T-cell (primary cell): ENCODE measurements at places on chromosomes 7 and 10. TPM values are rescaled to one million over a fixed set of nuclear protein-coding genes. Genes with fewer than 3 reads are reported as not detected.
A peak's percentile ranks its signal among the peaks of the same experiment; 100 is the strongest.

DNA sequence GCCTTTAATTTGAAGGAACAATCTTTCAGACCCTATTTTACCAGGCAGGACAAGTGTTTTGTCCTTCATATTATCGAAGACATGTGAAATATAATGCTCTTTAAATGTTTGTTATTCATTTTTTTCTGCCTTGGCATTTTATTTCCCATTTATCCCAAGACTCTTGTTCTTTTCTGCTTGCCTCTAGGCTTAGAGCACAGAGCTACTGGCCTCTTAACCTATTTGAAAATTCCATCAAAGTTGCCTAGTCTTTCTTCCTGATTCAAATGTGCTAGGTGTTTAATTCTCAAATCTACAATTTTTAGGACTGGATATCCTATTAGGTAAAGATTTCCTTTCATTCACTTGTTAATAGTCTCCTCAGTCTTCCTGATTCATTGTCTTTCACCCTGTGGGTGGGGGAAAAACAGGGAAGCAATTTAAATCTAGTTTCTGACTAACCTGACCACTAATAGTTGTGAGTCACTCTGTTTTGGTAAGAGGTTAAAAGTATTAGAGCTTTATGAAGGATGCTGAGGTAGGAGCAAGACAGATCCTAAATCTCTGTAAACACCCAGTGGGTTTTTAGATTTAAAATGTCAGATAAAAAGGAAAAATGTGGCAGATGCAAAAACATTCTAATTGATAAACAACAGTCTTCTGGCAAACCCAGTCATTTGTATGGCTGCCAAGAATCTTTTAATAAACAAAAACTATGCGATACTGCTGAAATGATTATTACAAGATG is 1.5 kb downstream of the LIPK start:
- H3K4me1 ChIP-seq = no peaks in the 10 kb centered on the region
- H3K27me3 ChIP-seq = no peaks in the 10 kb centered on the region

- no peak overlapping the region for H3K27ac ChIP-seq
- H3K36me3 ChIP-seq = no peaks in the 10 kb centered on the region
- peaks cover 5% of the 10 kb centered on the region for H3K27me3 ChIP-seq
- DNase-seq = no peak
- no peak overlapping the region for H3K4me3 ChIP-seq
- H3K4me1 ChIP-seq = peaks cover 13% of the 10 kb centered on the region
These were observed 144.2 kb downstream of the SPAG6 start for GRCh38 chr10:22489467-22489866.

GRCh38 chr7:135188298-135188984 is 17.9 kb upstream of the CYREN start:
- no peaks in the 10 kb centered on the region for H3K27me3 ChIP-seq
- no peak for DNase-seq
- no peak overlapping the region for H3K4me3 ChIP-seq

DNA sequence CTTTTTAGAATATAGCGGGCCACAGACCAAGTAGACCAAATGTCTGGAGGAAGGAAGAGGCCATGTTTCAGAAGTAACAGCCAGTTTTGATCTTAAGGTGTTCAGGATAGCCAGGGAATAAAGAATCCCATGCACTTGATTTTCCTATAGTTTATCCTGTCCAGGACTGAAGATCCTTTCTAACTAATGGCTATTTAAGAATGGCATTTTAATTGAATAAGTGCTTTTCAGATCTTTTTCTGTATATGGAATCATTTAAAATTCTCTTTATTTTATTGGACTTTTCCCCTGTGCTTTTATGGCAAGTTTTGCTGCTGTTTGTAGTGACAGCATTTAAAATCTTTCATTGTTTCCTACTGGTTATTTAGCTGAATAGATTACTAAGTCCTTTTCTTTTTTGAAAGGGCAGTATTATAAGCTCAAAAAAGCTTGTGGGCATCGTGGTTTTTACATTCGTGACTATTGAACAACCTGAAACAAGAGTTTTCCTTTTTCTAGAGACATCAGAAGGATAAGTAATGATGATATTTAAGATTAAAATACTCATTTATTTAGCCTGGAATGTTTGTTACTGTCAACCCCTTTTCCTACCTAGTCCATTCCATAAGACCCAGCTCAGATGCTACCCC is 2.4 kb downstream of the INPP5F start:
- no peak overlapping the region for H3K4me3 ChIP-seq
- no peaks in the 10 kb centered on the region for H3K36me3 ChIP-seq
- no peak overlapping the region for H3K27ac ChIP-seq

- H3K4me1 ChIP-seq = no peaks in the 10 kb centered on the region
- H3K27me3 ChIP-seq = no peaks in the 10 kb centered on the region
- no peak for DNase-seq
- H3K27ac ChIP-seq = no peak overlapping the region
- H3K36me3 ChIP-seq = no peaks in the 10 kb centered on the region
These were observed 331.5 kb upstream of the CNTNAP2 start for GRCh38 chr7:145784809-145785780.

- no peak for DNase-seq
- peaks cover 5% of the 10 kb centered on the region for H3K4me1 ChIP-seq
- H3K27ac ChIP-seq = no peak overlapping the region
These were observed 27.0 kb downstream of the HSPB1 start for GRCh38 chr7:76329479-76329878.

DNA sequence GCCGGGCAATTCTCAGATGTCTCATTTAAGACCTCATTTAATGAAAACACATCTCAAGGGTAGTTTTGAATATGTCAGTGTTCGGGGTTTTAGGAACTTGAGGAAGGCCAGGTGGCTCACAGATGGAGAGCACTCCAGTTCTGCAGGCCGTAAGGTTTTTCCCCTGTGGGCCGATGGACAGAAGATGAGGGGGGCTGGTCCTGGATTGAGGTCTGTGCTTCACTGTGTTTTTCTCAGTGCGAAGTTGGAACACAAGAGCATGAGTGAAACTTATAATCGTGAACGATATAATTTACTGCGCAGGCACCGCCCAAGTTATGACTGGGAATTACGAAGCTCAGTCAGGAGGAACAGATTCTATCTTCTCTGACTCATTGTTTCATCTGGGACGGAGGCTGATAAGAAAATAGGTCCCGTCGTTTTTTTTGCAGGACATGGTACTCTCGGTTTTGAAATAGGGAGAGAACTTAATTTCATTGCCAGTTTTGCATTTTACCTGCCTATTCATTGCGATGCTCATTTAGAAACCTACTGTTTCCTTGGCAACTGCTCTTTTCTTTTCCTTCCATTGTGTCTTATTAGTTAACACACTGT is 591.0 kb upstream of the PFKP start:
- no peak for DNase-seq
- no peaks in the 10 kb centered on the region for H3K4me1 ChIP-seq
- H3K27ac ChIP-seq = no peak overlapping the region
- no peaks in the 10 kb centered on the region for H3K36me3 ChIP-seq
- no peaks in the 10 kb centered on the region for H3K27me3 ChIP-seq
- no peak overlapping the region for H3K4me3 ChIP-seq

- no peak overlapping the region for H3K27ac ChIP-seq
- H3K4me1 ChIP-seq = no peaks in the 10 kb centered on the region
- H3K4me3 ChIP-seq = no peak overlapping the region
- H3K36me3 ChIP-seq = no peaks in the 10 kb centered on the region
- DNase-seq = no peak
These were observed 150.3 kb upstream of the HABP2 start for GRCh38 chr10:113402602-113403001.

DNA sequence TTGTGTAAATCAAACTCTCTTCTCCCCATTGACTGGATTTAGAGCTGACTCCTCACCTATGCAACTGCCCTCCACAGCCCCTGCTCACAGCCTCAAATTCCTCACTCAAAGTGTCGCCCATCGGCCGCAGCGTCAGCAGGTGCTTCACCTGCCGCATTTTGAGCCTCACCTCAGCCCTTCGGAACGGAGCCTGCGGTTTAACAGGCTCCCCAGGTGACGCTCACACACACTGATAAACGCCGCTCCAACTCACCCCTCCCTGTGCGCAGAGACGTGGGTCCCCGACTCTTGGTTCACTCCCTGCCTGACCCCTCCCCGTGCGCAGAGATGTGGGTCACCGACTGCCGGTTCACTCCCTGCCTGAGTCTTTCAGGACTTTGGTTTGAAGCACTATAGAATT is 57.1 kb downstream of the CARD11 start:
- peaks cover 45% of the 10 kb centered on the region for H3K4me1 ChIP-seq
- no peak overlapping the region for H3K27ac ChIP-seq
- H3K27me3 ChIP-seq = no peaks in the 10 kb centered on the region
- H3K4me3 ChIP-seq = no peak overlapping the region

- H3K27ac ChIP-seq = peak overlapping the region; percentile 95
- H3K4me3 ChIP-seq = peak overlapping the region; percentile 4
- H3K27me3 ChIP-seq = no peaks in the 10 kb centered on the region
- H3K4me1 ChIP-seq = peaks cover 70% of the 10 kb centered on the region
- no peaks in the 10 kb centered on the region for H3K36me3 ChIP-seq
These were observed 51.2 kb upstream of the CARD11 start for GRCh38 chr7:3094701-3095445.

GRCh38 chr7:22571766-22572165 is 71.8 kb upstream of the STEAP1B start:
- H3K36me3 ChIP-seq = no peaks in the 10 kb centered on the region
- H3K27me3 ChIP-seq = peaks cover 15% of the 10 kb centered on the region
- no peak for DNase-seq
- no peaks in the 10 kb centered on the region for H3K4me1 ChIP-seq

ARL3 gene
- 2.7 TPM for total RNA-seq

SFTPA1 gene
- total RNA-seq = 6.4 TPM

SLC16A12 gene
- not detected for total RNA-seq
